ENCODE measurements at places on chromosomes 2 and 18.
A peak's percentile ranks its signal among the peaks of the same experiment; 100 is the strongest.

- H3K4me3 ChIP-seq, result no peak overlapping the region
- H3K36me3 ChIP-seq, result peaks cover 47% of the 10 kb centered on the region
- no peak overlapping the region for H3K27ac ChIP-seq
- peak; percentile 59 for DNase-seq
- H3K27me3 ChIP-seq, result no peaks in the 10 kb centered on the region
Observed at GRCh38 chr18:69948919-69949537, 1.4 kb upstream of the CD226 start.

DNA sequence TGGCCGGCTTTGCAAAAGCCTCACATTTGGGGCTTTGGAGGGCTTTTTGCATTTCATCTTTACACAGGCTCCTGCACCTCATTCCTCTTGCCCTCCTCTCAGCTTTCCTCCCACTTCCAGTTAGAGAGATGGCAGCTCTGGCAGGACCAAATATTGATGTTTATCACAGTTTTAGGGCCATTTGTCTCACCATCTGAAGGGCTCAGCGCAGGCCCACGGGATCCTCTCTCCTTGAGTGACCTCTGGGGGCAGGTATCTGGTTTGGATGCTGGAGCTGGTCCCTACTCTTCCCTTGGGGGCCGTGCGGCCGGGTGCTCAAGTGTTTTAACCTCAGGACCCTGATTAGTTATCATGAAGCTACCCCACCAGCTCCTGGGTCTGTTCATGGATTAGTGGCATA lies 19.9 kb downstream of the ATOH8 start:
- H3K27me3 ChIP-seq, result peaks cover 84% of the 10 kb centered on the region
- H3K27ac ChIP-seq, result no peak overlapping the region
- no peak overlapping the region for H3K4me3 ChIP-seq

DNA sequence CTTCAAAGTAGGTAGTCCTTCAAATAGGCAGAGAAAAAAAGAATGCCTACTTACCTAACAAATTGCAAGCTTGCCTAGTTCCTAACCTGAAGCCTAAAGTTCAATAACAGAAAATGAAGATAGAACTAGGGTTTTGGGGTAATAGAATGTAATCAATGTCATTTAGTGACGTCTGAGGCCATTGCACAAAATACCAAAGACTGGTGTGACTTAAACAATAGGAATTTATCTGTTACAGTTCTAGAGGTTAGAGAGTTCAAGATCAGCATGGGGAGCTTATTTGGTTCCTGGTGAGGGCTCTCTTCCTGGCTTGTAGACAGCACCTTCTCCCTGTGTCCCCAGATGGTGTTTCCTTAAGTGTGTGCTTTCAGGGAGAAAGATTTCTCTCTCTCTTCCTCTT lies 4.7 kb upstream of the NPC1 start:
- no peak overlapping the region for H3K4me3 ChIP-seq
- no peak for DNase-seq
- no peak overlapping the region for H3K27ac ChIP-seq
- H3K4me1 ChIP-seq, result peaks cover 7% of the 10 kb centered on the region
- H3K36me3 ChIP-seq, result no peaks in the 10 kb centered on the region

DNA sequence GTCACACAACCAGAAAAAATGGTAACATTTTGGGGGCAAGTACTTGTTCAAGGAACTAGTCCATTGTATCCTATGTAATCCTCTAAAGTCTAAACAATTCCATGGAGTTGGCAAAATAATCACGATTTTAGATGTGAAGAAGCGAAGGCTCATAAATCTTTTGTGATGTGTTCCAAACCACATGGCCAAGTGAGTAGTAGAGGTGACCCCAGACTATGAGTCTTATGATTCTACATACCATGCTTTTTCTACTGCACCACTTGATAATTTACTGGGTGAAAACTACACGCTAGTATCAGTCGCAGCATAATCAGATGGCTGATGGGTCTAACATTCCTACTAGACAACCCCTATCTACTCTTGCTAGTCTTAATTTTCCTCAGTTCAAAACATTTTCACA lies 371.4 kb downstream of the OSR1 start:
- H3K27me3 ChIP-seq, result no peaks in the 10 kb centered on the region
- no peaks in the 10 kb centered on the region for H3K4me1 ChIP-seq
- no peak for DNase-seq
- H3K27ac ChIP-seq, result no peak overlapping the region
- no peaks in the 10 kb centered on the region for H3K36me3 ChIP-seq

- no peak overlapping the region for H3K4me3 ChIP-seq
- H3K36me3 ChIP-seq, result no peaks in the 10 kb centered on the region
- H3K4me1 ChIP-seq, result no peaks in the 10 kb centered on the region
Observed at GRCh38 chr2:182447863-182448262, 21.0 kb upstream of the PDE1A start.

DNA sequence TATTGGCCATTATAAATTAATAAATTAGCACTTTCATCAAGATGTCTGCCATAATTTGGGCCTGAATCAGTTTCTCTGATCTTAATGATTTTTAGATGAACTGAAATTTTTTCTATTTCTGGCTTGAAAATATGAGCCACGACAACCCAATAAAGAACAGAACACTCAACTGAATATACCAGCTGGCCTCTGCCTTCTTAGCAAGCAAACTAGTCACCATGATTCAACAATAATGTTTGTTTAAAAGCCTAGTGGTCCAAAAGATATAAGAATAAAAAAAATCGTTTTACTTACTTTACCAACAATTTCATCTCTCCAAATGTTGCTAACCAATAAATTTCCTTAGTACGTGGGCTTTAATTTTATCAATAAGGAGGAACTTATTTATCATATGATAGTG lies 66.7 kb upstream of the TTN start:
- no peak overlapping the region for H3K27ac ChIP-seq
- peaks cover 2% of the 10 kb centered on the region for H3K36me3 ChIP-seq
- peaks cover 24% of the 10 kb centered on the region for H3K4me1 ChIP-seq

DNA sequence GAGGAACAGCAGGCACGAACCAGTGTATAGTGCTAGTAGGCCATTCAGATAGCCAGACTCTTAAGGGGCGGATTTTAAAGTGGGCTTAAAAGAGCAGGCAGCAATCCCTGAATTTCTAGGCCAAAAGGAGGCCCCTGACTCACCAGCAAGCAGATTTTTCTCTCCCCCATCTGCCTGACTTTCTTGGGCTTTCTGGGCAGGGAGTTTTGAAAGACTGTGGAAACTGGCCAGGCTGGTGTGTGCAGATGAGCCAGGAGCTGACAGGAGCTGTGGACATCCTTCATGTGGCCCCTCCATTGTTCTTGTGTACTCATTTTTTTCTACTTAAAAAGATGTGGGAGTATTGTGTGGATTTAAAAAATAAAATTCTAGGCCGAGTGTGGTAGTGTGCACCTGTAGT lies 59.0 kb downstream of the GLI2 start:
- H3K36me3 ChIP-seq, result no peaks in the 10 kb centered on the region
- no peaks in the 10 kb centered on the region for H3K4me1 ChIP-seq
- no peak overlapping the region for H3K27ac ChIP-seq
- no peak overlapping the region for H3K4me3 ChIP-seq
- DNase-seq, result no peak

- no peaks in the 10 kb centered on the region for H3K27me3 ChIP-seq
- DNase-seq, result no peak
- H3K4me1 ChIP-seq, result peaks cover 6% of the 10 kb centered on the region
- no peak overlapping the region for H3K27ac ChIP-seq
- no peak overlapping the region for H3K4me3 ChIP-seq
- peaks cover 46% of the 10 kb centered on the region for H3K36me3 ChIP-seq
Observed at GRCh38 chr2:64574871-64575270, 50.7 kb downstream of the AFTPH start.

DNA sequence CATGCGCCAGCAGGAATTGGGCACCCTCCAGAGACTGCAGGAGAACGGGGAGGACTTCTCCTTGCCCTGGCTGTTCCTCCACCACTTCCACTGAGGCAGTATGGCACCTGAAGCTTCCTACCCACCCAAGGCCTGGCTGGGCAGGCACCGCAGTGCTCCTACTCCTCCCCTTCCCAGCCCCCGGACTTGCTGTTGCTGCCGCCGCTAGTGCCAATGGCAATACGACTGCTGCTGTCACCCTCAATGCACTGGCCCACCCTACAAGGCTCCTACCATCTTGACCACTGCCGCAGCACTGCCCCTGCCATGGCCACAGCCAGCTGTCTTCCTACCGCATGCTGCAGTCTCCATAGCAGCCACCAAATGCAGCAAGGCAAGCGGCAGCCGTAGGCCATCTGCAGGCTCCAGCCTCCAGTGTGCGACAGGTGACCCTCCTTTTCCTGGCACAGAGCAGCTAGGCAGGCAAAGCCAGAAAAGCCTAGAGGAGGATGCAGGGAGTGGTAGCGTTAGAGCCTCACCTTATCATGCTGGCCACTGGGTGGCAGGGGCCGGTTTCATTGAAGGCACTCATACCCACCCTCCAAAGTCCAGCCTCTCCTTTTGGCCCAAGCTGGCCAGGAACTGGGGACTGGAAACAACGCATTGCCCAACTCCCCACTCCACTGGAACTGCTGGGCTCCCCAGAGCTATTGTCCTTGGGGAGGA lies 47.4 kb upstream of the ANKRD62 start:
- H3K27ac ChIP-seq, result no peak overlapping the region
- no peaks in the 10 kb centered on the region for H3K36me3 ChIP-seq
- DNase-seq, result no peak
- H3K4me1 ChIP-seq, result no peaks in the 10 kb centered on the region
- H3K27me3 ChIP-seq, result peaks cover 5% of the 10 kb centered on the region
- no peak overlapping the region for H3K4me3 ChIP-seq

DNA sequence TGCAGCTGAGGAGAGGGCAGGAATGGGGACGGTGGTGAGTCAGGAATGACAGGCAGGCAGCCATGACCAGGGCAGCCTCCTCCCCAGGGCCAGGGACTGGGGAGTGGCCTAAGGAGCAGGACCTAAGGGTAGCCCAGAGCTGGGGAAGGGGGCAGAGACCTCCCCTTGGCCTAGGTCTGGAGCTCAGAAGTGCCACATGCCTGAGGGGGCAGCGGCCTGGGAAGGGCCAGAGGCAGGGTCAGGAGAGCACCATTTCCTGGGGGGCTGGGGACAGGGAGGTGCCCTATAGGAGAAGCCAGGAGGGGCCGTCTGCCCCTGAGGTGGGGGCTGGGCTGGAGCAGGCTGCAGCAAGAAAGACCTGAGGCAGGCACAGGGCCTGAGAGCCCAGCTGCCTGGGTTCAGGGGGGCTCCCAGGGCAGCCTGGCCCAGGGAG lies 20.9 kb downstream of the CFLAR start:
- H3K27me3 ChIP-seq, result no peaks in the 10 kb centered on the region
- peak overlapping the region; percentile 69 for H3K27ac ChIP-seq
- H3K4me3 ChIP-seq, result no peak overlapping the region
- H3K36me3 ChIP-seq, result peaks cover 71% of the 10 kb centered on the region

Measured in activated naive CD4-positive, alpha-beta T cell treated with anti-CD3 and anti-CD28 coated beads, Interleukin-2, amount 10 ng/mL, durations not matched to agents 7 days and 5 days (primary cell).